ENCODE measurements at places on chromosomes 3 and 15.

DNA sequence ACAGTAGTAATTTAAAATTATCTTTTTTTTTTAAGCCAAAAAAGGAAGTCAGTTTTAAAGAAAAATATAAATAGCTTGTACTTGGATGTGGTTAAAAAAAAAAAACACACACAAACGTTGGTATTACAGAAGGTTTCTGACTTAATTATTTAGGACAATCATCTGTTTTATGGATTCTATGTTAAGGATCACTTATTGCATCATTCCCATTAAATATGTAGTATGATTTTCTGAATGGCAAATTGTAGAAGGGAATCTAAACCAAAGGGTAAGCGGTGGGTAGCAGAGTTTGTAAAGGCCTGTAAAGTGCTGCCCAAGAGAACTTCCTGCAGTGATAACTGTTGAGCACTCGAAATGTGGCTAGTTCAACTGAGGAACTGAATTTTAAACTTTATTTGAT is 8.0 kb downstream of the SENP2 start:
- DNase-seq, result no peak

DNA sequence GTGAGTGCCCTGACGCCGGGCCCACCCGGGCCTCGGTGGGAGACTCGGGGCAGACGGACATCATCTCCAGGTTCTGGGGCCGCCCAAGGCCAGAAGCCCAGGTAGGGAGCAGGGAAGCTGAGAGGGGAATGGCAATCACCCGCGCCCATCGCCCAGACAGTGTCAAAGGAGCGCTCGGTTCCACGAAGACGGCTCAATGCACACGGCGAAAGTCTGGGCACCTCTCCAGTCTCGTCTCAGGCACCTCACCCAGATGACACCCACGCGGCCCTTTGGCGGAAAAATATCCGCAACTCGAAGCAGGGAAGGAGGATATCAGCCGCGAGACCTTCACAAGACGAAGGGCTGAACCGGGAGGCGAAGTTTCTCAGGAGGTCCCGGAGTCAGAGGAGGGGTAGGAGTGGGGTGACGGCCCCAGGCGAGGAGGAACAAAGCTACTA is 916 bp downstream of the IL17RD start:
- no peak for DNase-seq

DNA sequence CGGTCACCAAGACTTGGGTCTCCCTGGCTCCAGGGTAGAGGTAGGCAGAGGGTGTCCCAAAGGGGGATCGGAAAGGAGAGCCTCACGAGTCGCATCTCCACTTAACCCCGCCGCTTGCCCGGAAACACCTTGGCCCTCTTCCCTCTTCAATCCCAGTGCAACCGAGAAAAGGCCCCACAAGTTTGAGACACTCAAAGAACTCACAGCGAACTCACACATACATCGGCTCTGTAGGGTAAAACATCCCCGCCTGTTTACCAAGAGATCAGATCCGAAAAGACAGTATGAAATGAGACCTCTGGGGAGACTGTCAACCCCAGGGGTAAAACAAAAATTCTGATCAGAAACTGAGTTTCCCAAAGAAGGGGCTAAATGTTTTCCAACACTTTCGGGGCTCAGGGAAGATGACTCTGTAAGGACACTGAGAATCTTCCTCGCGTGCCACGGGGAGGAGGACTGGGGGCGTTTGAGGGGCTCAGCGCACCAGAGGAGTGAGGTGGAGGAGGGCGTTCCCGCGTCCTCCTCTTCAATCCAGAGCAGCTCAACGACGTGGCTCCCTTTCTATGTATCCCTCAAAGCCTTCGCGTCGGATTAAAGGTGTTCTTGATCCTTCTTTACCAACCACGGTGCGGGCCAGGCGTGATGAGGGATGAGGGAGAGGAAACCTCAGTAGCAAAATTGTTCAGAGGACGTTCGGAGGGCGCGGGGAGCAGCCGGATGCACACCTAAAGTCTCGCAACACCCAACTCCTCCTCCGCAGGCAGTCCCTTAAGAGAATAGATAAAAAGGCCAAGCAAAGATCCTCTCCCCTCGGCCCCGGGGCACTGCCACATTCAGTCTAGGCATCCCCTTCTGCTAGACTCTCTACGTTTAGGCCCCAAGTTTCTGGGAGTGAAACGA is 3.7 kb downstream of the WNT5A start:
- no peak for DNase-seq

GRCh38 chr3:27990837-27991236 is 250.6 kb upstream of the CMC1 start:
- no peak for DNase-seq

GRCh38 chr15:78067328-78068228 is 9.9 kb downstream of the TBC1D2B start:
- no peak for DNase-seq

- DNase-seq, result no peak
Measured at GRCh38 chr3:50274371-50275104, 4.3 kb upstream of the LSMEM2 start.

DNA sequence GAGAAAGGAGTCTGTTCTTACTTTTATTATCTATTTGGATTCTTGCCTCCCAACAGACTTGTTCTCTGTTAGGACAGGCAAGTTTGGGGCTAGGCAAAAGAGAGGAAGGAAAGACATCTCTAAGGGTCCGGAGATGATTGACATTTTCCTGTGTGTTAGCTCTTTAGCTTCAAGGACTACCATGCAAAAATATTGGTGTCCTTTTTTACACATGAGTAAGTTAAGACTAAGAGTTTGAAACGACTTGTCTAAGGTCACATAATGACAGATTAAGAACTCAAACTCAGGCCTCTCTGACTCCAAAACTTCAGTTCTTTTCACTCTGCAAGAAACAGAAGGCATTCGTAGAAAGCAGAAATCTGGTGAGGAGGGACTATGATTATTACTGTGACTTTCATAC is 5.9 kb downstream of the LMCD1 start:
- no peak for DNase-seq

DNA sequence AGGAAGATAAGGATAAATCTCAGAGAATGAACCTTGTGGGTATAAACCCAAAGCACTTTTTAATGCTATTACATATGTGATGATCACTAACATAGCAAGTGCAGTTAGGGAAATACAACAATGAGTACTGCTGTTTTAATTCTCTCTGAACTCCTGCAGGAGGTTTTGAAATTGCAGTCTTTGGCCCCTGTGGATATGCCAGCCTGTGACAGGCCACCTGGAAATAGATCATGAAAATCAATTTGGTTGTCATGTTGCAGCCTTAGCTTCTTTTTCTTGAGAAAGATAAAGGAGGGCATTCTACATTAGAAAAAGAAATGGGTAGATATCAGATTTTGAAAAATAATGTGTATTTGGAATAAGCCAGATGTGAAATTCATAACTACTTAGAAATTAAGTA is 103.6 kb downstream of the RSRC1 start:
- no peak for DNase-seq

DNA sequence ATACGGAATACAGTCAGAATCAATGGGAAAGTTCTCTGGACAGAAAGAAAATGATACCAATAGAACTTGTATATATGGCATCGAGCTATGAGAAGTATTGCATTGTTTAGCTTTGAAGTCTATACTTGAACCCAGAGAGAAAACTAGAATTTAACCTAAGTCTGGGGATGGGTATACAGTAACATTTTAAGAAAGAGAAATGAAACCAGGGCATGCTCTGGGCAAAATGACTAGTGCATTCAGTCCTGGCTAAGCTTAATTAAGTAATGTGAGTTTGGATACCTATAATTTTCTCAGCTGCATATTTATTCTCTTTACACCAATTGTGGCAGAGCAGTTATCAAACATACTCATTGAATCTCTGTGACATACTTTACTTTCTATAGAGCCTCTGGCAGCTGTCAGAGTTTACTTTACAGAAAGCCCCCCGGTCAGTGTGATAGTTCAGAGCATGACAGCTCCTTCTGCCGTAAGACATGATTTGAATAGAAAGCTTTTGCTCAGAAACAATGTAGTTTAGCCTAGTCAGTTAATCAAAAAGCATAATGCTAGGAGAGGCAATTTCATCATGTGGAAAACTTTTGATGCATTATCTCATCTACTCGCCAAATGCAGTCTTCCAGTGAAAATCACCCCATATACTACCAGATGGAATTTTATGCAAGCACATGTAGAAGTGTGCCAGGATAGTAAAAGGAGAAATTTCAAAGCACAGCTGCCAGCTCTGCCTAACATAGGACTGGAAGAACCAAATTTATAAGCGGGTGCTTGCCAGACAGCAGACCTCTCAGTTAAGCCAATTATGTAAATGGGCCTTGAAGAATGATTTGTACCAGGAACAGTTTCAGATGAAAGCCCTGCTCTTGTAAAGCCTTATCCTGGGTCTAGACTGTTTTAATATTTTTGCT is 40.7 kb downstream of the OXSM start:
- no peak for DNase-seq

- no peak for DNase-seq
Measured at GRCh38 chr3:186411089-186411488, 49.1 kb upstream of the DGKG start.

DNA sequence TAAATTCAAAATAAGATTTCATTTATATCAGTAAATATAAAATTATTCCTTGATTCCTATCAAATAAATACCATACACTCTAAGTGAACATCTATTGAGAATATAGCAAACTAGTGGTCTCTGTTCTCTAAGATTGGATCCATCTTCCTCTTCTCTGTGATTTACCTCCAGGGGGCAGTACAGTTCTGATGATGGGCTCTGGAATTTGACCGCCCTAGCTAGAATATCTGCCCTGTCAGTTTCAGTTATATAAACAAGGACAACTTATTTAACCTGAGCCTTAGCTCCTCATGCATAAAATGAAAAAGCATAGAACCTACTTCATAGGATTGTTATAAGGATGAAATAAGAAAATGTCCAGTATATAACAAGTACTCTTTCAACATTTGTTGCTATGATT is 171.1 kb upstream of the CCDC54 start:
- DNase-seq, result peak; percentile 18

GRCh38 chr3:33364531-33365128 is 75.6 kb downstream of the UBP1 start:
- DNase-seq, result no peak

GRCh38 chr3:15873415-15873814 is 75.6 kb upstream of the ANKRD28 start:
- DNase-seq, result no peak

DNA sequence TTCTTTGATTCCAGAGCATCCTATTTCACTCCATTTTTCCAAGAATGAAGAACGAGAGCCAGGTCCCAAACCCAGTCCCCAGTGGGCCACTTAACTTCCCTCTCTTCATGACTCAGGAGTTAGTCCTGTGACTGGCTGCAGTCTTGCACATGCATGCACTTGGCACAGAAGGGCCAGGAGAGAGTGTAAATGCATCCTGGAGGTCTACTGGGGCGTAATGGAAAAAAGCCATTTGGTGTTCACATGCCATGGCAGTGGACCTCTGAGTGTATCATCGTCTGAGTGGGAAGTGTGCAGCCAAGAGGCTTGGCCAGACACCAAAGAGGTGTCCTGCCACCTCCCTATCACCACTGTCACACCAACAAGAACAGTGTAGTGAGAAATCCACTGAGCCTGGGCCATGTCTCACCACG is 15.1 kb upstream of the RFTN1 start:
- DNase-seq, result no peak

GRCh38 chr15:49692514-49693090 is 71.8 kb downstream of the DTWD1 start:
- no peak for DNase-seq

- no peak for DNase-seq
Measured at GRCh38 chr15:64775551-64776401, at the start of gene RBPMS2. Gene RBPMS2, minus strand, starts transcription at chr15:64775589. Its CDS starts 270 bp downstream, at chr15:64775319.

- DNase-seq, result no peak
Measured at GRCh38 chr3:49910409-49911123, 6.9 kb upstream of the MST1R start.

DNA sequence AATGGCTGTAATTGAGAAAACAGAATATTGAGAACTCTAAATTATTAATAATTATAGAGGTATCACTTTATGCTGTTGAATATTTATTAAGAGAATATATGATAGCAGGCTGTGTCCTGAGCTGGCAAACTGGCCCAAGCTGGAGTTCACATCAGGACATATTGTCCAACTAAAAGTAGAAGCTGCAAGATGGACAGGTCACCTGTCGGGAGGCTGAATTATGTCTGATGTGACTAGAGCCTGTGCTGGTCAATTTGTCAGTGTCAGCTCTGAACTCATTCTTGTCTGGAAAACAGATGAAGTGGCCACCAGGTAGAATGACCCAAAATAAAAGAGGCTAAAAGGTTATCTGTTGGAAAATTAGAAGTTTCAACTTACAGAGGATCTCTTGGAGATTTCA is 392.2 kb downstream of the LRTM1 start:
- DNase-seq, result no peak

GRCh38 chr15:69557020-69557706 is 104.5 kb downstream of the RPLP1 start:
- DNase-seq, result no peak

- DNase-seq, result no peak
Measured at GRCh38 chr3:11482021-11482420, 161.7 kb downstream of the VGLL4 start.

DNA sequence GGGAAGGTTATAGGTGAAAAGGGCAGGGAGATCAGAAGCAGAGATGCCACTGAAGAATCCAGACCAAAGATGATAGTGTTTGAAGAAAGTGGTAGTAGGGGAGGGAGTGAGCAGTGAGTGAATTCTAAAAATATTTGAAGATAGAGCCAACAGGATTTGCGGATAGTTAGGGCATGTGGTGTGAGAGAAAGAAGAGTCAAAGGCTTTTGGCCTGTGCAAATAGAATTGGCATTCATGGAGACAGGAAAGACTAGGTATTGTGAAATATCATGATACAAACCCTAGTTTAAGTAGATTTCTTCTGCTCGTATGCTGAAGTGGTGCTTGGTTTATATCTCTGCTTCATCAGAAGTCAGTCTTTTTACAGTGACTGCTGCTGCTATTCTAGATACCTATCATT is 224.2 kb upstream of the CFAP20DC start:
- no peak for DNase-seq

- no peak for DNase-seq
Measured at GRCh38 chr3:172713316-172713715, 2.4 kb upstream of the NCEH1 start.

DNA sequence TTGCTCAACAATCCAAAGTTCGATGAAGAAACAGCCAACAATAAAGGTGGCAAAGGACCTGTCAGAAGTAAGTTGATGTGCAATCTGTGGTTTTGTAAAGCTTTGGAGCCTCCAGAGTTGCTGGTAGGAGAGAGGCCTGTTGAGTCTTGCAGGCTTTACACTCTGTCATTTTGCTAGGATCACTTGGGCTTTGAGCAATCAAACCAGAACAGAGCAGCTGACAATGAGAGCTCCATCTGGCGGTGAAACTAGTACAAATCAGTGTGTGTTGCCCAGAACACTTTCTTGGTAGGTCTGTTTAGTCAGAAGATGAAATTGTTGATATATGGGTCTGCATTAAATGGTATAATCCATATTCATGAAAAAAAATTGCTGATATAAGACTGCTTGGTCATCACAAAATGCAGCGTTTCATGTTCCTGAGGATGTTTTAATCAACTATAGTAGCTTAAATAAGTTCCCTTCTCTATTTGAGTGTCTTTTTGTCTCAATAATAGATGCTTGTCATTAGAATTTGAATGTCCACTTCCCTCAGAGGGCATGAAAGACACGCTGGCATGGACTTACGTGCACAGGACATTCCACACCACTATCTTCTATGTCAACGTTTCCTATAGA is 25.7 kb downstream of the TMOD2 start:
- peak; percentile 60 for DNase-seq

GRCh38 chr3:47108546-47108945 is 55.4 kb downstream of the SETD2 start:
- DNase-seq, result no peak

Measured in CMK (cell line).